ENCODE measurements at places on chromosomes 5 and 9.

- no peak for DNase-seq
Measured at GRCh38 chr9:116124472-116125040, 29.0 kb upstream of the PAPPA start.

DNA sequence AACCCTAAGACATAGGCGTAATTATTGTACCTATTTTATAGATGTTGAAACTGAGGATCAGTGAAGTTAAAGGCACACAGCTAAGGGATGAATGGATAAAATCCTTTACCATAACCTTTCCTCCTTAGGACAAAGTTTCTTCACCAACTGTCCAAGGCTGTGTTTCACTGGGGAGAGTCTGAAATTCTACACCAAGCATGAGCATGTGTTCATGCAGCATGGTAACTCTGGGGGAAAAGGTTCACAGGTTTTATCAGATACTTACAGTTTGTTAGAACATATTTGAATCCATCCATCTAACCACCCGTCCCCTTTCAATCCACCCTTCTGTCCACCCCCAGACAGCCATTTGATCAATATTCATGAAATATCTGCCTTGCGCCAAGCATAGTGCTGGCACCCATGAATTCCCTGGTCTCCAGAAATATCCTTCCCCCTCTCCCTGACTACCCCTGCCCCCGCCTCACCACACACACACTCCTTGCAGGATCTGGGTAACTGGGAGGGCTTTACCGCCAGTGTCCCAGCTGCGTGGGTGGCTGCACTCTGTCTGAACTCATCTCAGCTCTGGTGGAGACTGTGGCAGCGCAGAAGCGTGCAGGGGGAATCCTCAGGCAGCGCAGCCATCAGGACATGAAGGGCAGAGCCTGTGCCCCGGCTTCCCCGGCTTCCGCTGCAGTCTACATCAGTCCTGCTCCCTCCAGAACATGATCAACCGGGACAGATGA is 6.3 kb upstream of the KCNIP1 start:
- no peak for DNase-seq

GRCh38 chr5:28254846-28255245 is 1216.5 kb upstream of the CDH9 start:
- no peak for DNase-seq

DNA sequence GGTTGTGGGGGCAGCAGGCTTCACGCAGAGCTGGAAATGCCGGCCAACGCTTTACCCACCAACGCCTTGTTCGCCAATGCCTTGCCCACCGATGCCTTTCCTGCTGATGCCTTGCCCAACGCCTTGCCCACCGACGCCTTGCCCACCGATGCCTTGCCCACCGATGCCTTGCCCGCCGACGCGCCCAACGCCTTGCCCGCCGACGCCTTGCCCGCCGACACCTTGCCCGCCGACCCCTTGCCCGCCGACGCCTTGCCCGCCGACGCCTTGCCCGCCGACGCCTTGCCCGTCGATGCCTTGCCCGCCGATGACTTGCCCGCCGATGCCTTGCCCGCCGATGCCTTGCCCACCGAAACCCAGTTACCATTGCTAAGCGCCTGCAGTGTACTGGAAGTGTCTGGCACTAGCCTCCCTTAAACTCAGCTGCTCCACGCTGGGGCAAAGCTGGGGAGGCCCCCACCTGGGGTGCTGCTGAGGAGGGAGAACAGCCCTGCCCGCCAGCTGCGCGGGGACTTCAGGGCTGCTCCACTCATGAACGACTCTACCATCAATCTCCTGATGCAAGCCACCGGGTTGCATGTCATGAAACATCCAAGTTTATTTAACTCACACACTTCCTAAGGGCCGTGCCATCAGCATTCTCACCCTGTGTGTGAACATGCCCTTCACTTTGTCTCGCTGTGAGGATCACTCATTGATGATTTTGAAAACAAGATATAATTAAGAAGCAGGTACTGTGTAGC is 1.8 kb downstream of the SLC6A18 start:
- DNase-seq = no peak

GRCh38 chr9:90142580-90142979 is 500.0 kb downstream of the DIRAS2 start:
- DNase-seq = no peak

GRCh38 chr9:79129865-79130480 is 441.8 kb upstream of the TLE4 start:
- peak; percentile 53 for DNase-seq

GRCh38 chr5:60060389-60060788 is 166.9 kb upstream of the PDE4D start:
- no peak for DNase-seq

DNA sequence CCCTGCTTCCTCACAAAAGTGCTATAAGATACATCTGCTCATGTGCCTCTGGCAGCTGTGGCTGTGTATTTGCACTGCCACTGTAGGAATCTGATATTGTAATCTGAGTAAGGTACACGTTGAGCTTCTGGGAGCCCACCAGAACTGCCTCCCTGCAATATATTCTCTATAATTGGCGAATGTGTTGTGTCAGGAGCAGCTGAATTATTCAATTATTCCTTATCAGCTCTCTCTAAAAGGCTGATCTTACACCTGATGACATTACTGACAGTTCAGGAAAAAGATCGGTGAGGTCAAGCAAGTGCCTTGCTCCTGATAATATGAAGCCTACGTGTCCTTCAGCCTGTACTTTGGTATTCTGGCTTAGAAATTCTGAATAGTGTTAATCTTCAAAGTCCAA is 1015.0 kb downstream of the CDH9 start:
- no peak for DNase-seq

GRCh38 chr5:180557217-180557809 is 34.0 kb downstream of the SCGB3A1 start:
- DNase-seq = no peak

GRCh38 chr5:135514116-135514515 is 21.6 kb downstream of the NEUROG1 start:
- no peak for DNase-seq

GRCh38 chr9:4042991-4043390 is 256.9 kb downstream of the GLIS3 start:
- no peak for DNase-seq

GRCh38 chr5:137619191-137619870 is 116.6 kb downstream of the KLHL3 start:
- DNase-seq = peak; percentile 56

DNA sequence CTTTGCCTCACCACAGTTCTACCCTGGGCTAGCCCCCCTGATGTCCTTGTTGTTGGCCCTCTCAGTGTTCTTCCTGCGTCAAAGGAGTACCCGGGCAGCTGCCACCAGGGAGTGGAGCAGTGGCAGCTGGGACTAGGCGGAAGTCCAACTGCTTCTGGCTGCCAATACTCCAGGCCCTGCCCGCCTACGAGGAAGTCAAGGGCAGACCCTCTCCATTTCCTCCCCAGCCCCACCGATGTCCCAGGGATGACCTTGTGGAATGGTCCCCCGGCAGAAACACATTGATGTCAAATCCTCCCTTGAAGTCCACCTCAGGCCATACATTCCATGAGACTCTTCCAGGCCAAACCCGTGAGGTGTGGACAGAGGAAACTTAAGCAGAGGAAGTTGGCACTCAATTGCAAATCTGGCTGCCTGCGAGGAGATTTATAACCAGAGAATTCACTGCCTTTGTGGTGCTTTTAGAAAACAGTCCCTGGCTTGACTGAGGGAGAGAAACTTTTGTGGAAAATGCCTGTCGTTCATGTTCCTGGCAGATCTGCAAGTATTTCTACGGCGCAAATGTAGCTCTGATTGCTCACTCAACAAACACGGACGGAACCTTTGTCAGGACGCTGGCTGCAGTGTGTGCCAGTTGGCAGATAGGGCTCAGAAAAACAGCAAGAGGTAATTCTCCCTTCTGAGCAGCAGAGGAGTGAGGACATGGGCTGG is 339.7 kb downstream of the RAB3C start:
- no peak for DNase-seq

GRCh38 chr9:37977851-37978480 is 74.0 kb upstream of the SLC25A51 start:
- no peak for DNase-seq

GRCh38 chr5:42572313-42572712 is 149.1 kb downstream of the GHR start:
- no peak for DNase-seq
